Left ventricle myocardium inferior (tissue), 1 donor: ENCODE measurements at places on chromosomes 1 and 21.
A peak's percentile ranks its signal among the peaks of the same experiment; 100 is the strongest.

DNA sequence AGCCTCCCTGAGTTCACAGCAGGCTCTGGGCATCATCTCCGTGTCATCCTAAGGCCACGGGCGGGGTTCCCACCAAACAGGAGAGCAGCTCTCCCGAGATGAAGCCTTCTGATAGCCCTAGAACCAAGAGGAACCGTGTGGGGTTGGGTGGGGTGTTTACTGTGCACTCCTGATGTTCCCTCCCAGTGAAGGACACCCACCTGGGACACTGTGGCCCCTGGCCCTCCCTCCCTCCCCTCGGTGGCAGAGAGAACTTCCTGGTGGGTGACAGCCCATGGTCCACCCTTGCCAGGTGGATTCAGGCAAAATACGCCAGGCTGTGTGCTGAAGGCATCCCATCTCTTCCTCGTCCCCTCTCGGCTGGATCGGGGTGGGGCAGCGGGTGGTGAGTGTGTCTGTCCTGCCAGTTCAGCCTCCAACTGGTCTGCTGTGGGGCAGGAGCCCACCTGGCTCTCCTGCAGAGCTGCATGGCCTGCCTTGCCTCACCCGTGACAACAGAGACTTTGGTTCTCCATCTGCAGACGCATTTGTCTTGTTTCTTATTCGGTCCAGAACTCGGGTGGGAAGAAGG is 15.6 kb upstream of the C1orf174 start:
- no peak for DNase-seq

- DNase-seq = peak; percentile 44
Measured at GRCh38 chr1:51234721-51235425, 1.2 kb upstream of the RNF11 start.

DNA sequence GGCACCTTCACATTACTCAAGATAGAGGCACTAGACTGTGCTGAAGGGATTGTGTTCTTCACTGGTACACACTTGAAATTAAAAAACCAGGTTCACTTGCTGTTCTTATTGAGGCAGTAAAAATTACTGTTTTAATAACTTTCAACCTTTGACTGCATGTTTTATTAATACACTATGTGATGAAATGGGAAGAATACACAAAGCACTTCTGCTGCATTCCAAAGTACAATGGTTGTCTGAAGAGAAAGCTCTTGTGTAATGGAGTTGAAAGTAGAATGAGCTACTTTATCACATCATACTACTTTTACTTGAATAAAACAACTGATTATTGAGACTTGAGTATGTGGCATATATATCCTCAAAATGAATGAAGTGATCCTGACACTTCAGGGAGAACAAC is 49.7 kb downstream of the LRRC8C start:
- DNase-seq = no peak

GRCh38 chr1:62341089-62341488 is 21.9 kb upstream of the KANK4 start:
- DNase-seq = no peak

- DNase-seq = no peak
Measured at GRCh38 chr1:33335020-33335419, 14.1 kb upstream of the A3GALT2 start.

GRCh38 chr1:175222296-175222938 is 29.8 kb upstream of the KIAA0040 start:
- DNase-seq = no peak

DNA sequence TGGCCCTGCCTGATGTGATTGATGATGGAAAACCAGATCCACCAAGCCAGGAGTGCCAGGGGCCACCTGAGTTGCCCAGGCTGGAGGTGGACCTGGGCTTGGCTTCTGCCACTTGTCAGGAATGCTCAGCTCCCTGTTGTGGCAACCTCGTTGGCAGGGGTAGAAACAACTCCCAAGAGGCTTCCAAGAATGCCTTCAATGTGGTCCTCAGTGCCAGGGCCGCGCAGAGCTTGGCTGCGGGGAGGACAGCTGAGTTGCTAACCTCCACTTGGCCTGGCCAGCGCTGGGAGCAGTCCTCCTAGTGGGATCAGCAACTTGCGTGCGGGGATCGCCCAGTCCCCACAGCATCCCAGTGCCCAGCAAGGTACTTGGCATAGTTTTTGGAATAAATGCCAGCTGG is 9.0 kb downstream of the MYOM3 start:
- DNase-seq = peak; percentile 77

DNA sequence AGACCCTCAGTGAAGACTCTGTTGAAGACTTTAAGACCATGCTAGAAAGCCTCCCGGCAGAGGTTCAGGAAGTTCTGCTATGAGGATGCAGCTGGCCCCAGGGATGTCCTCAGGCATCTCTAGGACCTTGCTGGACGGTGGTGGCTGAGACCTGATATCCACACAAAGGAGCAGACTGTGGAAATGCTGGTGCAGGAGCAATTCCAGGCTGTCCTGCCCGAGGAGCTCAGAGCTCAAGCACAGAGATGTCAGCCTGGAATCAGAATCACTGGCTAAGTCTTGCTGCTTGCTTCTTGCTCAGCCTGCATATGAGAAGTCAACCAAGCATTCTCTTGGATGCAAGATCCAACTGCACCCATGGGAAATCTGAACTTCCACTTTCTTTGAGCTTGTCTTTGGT is 22.0 kb upstream of the CDC42 start:
- no peak for DNase-seq

GRCh38 chr1:41689139-41689538 is 204.7 kb upstream of the EDN2 start:
- no peak for DNase-seq

DNA sequence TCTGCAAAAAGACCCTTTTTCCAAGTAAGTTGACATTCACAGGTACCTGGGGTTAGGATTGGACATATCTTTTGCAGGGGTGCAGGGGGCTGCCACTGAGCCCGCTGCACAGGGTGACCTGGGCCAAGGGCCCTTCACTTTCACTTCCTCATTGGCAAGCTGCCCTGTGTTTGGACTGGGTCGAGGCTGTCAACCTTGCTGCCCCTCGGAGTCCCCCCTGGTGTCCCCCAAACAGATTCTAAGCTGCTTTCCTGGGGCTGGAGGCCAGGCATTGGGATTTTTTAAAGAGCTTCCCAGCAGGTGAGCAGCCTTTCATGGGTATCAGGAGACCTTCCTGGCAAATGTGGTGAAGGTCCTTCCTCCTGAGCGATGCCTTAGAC is 7.9 kb upstream of the UMODL1 start:
- DNase-seq = no peak
